ENCODE measurements at places on chromosomes 16 and 17.

DNA sequence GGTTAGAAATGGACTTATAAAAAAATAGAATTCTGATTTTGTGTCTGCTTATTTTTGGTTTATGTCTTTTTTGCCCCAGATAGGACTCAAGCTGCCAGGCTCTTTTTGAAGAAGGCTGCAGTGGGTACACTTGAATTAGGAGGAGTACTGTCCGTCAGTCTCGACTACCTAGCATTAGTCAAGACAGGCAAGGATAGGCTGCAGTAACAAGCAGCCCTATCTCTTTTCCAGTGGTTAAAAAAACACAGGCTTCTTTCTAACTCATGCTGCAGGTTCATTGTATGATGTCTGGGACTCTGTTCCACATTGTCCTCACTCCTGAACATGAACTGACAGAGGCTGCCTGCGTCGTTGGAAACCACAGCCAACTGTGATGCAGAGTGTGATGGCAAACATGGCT, 8.0 kb downstream of the C16orf46 start:
- no peak for DNase-seq

- no peak for DNase-seq
These were observed 54.0 kb downstream of the CNGB1 start for GRCh38 chr16:57916735-57917438.

GRCh38 chr17:76791053-76791980, 53.4 kb downstream of the MFSD11 start:
- no peak for DNase-seq

DNA sequence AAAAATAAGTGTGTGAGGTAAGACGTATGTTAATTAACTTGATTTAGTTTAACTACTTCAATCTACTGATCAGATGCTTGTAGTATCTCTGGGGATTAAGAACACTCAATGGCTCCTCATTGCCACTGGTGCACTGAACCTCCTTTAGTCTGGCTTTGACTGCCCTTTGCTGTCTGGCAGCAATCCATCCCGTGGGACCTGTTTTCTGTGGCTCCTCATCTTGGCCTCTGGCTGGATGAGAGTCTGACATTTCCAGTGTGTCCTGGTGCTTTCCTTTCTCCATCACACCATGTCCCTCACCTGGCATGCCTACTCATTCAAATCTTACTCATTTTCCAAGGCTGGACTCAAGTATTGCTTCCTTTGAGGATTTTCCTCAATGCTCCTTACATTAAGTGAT, 212.2 kb downstream of the CA10 start:
- no peak for DNase-seq

DNA sequence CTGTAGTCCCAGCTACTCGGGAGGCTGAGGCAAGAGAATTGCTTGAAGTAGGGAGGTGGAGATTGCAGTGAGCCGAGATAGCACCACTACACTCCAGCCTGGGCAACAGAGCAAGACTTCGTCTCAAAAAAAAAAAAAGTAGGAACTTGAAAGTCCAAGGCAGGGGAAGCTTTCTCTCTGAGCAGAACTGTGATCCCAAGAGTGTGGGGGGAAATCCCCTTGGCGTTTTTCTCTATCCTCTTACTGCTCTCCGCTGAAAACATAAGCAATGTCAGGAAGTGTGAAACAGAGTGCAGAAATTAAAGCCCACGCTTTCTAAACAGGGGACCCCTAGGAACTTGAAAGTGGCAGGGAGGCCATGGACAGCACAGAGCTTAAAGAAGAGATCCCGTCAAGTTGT, 9.8 kb upstream of the CMTM3 start:
- DNase-seq = no peak

GRCh38 chr16:29198731-29199521, 207.6 kb downstream of the NPIPB11 start:
- no peak for DNase-seq

GRCh38 chr16:56344518-56345405, 80.6 kb downstream of the AMFR start:
- no peak for DNase-seq

- DNase-seq = no peak
These were observed 17.5 kb downstream of the ITGB3 start for GRCh38 chr17:47270946-47271705.

- DNase-seq = peak; percentile 98
These were observed 20.9 kb downstream of the TNS4 start for GRCh38 chr17:40480501-40481003.

GRCh38 chr16:60060731-60061130, 1326.6 kb upstream of the GOT2 start:
- no peak for DNase-seq

- no peak for DNase-seq
These were observed 419.1 kb downstream of the CA10 start for GRCh38 chr17:51739245-51739886.

GRCh38 chr16:1309888-1310831, 724 bp downstream of the UBE2I start:
- DNase-seq = peak; percentile 69

DNA sequence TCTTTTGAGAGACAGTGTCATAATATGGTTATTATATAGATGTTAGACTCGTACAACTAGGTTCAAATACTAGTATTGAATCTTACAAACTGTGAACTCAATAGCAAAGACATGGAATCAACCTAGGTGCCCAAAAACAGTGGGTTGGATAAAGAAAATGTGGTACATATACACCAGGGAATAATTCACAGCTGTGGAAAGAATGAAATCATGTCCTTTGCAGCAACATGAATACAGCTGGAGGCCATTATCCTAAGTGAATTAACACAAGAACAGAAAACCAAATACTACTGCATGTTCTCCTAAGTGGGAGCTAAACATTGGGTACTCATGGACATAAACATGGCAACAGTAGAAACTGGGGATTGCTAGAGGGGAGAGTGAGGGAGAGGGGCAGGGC, 8.1 kb downstream of the PHKB start:
- no peak for DNase-seq

DNA sequence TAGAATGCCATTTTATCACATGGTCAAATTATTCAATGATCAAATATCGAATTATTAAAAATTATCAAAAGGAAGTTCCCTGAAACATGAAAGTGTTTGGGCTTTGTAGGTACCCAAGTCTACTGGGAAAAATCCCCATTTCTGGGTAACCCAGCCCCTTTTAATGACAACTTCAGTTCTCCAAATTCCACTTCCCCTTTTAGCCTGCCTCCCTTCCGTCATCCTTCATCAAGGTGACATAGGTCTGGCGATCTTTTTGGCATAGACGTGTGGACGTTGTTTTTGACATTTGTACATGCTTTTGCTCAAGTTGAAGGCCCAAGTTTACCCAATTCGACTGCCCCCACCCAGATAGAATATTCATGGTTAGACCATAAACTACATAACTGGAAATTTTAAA, 660.9 kb downstream of the MAF start:
- DNase-seq = no peak

GRCh38 chr16:85602402-85603202, 10.5 kb upstream of the GSE1 start:
- DNase-seq = no peak

GRCh38 chr16:55204069-55204468, 119.9 kb upstream of the IRX6 start:
- no peak for DNase-seq

DNA sequence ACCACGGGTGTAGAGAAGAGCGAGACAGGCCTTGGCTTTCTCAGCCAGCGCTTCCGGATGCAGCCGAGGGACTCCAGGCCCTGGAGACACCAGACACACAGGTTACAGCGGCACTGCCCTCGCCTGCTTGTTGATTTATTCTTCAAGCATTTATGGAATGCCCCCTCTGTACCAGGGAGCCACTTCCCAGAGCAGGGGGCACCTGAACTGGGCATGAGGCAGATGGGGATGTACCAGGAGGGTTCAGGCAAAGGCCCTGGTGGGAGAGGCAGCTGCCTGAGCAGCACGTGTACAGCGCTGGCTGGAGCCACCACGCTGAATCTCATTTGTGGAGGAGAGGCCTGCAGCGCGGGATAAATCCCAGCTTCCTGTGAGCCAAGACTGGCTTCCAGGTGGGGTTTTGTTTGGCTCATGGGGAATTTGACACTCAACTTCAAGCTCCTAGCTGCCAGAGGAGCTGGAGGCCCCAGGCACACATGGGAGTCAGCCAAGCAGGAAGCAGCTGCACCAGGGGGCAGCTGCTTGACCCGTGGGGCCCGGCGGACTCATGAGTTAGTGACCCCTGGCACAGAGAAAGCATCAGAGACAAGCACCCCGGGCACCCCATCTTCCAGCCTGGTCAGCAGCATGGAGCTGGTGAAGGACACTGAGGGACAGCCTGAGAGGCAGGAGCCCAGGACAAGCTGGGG, 59.7 kb downstream of the IL21R start:
- DNase-seq = no peak
